Osteoblast (primary cell): ENCODE measurements at places on chromosomes 7 and 10. TPM values are rescaled to one million over a fixed set of nuclear protein-coding genes. Genes with fewer than 3 reads are reported as not detected.

GRCh38 chr10:26950934-26951333 lies 90.2 kb upstream of the ABI1 start:
- no peak for DNase-seq

GRCh38 chr7:31464601-31465000 lies 49.3 kb upstream of the ITPRID1 start:
- DNase-seq, result no peak

The PIP4K2A gene
- 65.7 and 68.8 TPM in 2 replicates for total RNA-seq

The FRMPD2 gene
- total RNA-seq, result 0.59 TPM in 1 of 2 replicates, not detected in the other

The INSYN2A gene
- 0.29 and 0.36 TPM in 2 replicates for total RNA-seq

The MBLAC1 gene
- 2.2 and 2.7 TPM in 2 replicates for total RNA-seq
